ENCODE measurements at places on chromosomes 5 and 9.

DNA sequence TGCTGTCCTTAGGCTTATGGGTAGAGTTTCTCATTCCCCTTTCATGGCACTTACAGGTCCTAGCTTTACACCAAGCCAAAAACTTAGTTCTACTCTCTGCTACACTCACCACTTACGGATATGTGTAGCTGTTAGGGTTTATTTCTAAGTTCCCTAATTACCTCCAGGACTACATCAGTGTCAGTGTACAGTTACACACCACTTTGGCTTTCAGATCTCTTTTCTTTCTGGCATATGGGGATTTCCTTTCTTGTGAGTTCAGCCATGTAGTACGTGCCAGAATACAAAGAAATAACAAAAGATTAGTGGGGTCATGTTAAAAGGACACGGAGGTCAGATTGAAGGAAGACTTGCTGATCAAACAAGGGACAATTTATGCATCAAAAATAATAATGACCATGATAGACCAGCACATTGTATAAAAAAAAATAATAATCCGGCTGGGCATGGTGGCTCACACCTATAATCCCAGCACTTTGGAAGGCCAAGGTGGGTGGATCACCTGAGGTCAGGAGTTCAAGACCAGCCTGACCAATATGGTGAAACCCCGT, 41.8 kb downstream of the LYRM7 start:
- no peak for DNase-seq

DNA sequence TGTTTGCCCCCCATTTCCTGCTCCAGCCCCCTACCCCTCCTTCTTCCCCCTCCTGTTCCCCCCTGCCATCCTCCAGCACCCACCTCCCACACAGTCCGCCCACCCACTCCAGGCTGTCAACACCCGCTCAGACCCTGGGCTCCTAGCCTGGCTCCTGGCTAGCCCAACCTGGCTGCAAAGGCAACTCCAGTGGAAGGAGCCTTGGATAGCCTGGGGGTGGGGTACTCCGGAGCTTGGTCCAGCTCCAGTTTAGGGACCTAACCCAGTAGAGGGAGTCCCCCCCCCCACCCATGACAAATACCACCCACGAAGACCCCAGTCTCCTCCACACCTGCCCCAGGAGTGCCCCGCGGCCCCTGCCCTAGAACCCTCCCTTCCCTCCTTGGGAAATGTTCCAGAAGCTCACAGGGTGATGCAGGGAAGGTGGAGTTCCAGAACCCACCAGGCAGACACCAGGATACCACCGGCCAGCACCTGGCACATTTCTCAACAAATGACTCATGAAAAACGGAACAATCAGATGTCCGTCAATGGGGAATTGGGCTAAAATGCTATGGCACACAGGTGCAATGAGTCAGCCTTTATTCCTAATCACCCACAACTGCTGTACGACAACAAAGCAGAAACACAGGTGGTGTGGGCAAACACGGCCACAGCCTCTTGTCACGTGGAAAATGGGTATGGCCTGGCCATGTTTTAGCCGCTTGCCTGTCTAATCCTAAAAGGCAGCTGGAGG, 901 bp upstream of the SLC12A7 start:
- peak; percentile 96 for DNase-seq

DNA sequence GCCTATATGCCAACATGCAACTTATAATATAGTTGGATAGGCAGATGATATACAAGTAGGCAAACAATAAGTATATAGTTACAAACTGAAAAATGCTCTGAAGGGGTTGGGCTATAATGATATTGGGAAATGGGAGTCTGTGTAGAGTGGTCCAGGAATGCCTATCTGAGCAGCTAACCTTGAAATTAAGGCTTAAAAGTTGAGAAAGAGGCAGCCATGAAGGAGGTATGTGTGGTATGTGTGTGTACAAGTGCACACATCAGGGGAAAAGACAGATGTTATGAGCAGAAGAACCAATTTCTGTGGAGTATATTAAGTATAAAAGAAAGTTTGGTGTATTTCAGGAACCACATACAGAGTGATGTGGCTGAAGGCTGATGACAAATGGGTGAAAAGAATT, 154.9 kb upstream of the PAPPA start:
- no peak for DNase-seq

- no peak for DNase-seq
Measured at GRCh38 chr5:158511454-158511853, 588.3 kb downstream of the EBF1 start.

GRCh38 chr5:39100301-39100850, 26.2 kb upstream of the RICTOR start:
- no peak for DNase-seq

DNA sequence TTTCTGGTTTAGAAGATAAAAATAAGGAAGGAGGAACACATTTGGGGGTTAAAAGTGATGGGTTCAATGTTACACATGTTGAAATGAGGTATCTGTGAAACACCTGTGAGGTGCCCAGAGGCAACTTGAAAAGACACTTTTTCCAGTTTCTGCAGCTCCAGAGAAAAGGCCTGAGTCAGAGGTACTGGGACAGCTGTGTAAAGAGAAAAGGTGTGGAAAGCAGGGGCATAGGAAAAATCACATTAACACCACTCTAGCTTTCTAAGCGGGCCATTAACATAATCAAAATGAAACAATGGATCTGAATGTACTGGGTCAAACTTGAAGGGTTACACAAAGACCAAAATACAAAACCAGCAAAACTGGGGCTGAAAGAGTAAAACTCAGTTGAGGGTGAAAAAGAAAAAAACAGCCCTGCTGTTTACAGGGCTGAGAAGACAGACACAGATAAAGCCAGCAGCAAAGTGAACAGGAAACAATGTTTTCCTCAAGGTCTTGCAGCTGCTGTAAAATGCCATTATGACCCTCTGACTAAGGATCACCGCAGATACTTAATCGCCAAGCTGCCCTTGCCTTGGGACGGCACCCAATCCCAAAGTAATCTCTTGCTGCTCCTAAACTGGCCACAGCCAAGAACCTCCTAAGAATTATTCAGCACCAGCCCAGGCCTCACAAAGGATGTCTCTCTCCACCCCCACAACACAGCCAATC, 104.7 kb downstream of the DROSHA start:
- DNase-seq = no peak

GRCh38 chr9:114655689-114656088, 1.9 kb downstream of the TEX53 start:
- DNase-seq = no peak

GRCh38 chr5:13955896-13956295, 11.4 kb upstream of the DNAH5 start:
- no peak for DNase-seq

- DNase-seq = no peak
Measured at GRCh38 chr9:4084435-4084818, 215.4 kb downstream of the GLIS3 start.

- no peak for DNase-seq
Measured at GRCh38 chr9:37952731-37953130, 48.8 kb upstream of the SLC25A51 start.

DNA sequence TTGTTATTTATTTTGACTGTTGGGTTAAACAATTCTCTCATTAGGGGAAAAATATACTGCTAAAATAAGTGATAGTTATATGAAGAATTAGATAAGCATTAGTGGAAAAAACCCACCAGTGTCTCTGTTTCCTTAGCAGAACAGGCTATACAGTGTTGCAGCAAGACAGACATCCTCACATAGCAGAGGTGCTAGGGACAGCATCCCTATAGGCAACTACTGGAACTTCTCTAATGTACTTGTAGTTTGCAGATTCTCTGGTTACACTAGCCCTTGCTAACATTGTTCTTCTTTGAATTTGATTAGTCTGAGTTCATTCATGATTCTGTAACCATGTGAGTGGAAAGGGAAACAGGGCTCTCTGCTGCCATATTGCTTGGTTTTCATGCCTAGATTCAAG, 661.8 kb upstream of the RGMB start:
- DNase-seq = no peak

- no peak for DNase-seq
Measured at GRCh38 chr9:136208675-136209074, 3.7 kb upstream of the LHX3 start.

DNA sequence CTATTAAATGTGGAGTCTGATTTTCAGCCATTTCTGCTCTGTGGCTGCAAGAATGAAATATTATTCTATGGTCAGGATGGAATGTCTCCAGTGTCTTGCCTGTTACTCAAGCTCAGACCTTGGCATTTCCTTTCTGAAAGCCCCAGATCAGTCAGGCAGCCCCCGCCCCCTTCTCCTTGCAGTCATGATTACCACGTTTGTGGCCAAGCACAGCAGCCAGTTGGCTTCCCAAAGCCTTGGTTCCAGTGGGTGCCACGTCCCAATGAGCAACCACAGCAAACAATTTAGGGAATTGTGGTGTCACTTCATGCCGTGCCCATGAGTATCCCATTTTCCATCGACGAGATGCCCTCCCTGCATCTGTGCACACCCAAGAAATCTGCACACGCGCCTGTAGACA, 9.7 kb upstream of the OBP2A start:
- DNase-seq = no peak

GRCh38 chr5:107169867-107170266, 500.9 kb downstream of the EFNA5 start:
- DNase-seq = no peak

DNA sequence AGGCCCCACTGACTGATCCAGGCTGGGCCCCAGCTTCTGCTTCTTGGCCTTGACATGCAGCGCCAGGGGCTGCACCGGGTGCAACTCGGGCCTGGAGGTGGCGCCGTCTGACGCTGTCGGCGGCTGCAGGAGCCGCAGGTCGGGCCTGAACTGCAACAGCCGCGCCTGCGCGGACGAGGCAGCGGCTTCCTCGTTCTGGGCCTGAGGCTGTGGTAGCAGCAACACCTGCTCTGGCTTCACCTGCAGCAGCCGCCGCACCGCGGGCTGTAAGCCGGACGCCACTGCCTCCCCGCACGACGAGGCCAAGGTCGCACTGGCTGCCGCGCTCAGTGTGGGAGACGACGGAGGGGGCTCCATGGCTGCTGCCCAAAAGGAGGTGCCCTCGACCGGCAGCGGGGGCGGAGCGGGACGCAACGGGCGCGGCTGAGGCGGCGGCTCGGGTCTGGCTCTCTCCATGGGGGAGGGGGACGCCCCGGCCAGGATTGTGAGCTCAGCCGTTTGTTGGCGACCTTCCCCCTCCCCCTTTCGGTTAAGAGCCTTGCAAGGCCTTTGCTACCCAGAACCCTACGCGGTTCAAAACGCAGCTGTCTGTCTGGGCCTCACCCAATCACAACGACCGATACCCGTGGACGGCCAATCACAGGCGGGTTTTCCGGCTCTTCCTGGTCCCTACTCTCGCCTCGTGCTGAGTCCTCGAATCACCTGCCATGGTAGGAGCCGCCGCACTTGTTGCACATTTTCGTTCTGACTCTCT, 438 bp downstream of the SOX30 start:
- DNase-seq = no peak

GRCh38 chr5:95007921-95008597, 276.8 kb downstream of the MCTP1 start:
- no peak for DNase-seq

DNA sequence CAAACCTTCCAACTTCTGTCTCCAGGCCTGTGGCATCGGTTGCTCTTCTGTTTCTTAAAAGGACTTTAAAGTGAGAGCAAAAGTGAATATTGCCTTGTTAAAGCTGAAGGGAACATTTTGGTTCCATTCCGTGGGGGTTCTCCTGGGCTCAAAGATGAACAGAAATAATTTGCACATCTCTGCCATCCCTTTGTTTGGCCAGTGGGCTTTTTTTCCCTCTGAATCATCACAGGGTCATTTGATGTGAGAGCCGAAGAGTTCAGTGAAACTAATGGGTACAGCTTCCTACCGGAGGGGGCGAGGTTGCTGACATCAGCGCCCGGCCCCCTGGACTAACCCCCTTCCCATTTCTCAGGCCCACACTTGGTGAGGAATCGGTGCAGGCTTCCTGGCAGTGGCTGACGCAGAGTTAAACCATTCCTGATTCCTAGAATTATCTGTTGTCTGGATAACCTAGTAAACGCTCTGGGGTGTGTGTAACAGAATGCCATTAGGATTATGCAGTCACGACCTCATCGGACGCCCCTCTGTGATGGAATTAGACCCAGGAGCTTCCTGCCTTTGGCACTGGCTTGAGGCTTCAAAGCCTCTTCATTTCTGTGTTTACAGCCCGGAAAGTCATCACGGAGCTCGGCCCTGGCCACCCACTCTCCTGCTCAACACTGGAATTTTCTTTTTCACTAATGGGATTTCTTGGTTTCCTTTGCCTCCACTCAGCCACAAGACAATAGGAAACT, 61.6 kb upstream of the RPL26L1 start:
- peak; percentile 84 for DNase-seq

DNA sequence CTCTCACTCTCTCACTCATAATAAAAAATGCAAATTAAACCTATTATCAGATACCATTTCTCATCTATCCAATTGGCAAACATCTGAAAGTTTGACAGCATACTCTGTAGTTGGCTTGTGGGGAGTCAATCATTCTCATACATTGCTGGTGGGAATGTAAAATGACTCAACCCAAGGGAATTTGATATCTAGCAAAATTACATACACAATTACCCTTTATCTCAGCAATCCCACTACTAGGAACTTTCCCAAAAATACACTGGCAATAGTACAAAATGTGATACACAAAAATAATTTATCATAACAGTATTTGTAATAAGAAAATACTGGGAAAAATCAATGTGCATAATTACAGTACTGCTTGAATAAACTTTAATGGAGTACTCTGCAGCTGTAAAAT, 731.3 kb downstream of the DTWD2 start:
- no peak for DNase-seq

GRCh38 chr5:96478983-96479382, 45.9 kb upstream of the PCSK1 start:
- DNase-seq = no peak

- peak; percentile 79 for DNase-seq
Measured at GRCh38 chr5:1315709-1316587, 21.1 kb upstream of the TERT start.

DNA sequence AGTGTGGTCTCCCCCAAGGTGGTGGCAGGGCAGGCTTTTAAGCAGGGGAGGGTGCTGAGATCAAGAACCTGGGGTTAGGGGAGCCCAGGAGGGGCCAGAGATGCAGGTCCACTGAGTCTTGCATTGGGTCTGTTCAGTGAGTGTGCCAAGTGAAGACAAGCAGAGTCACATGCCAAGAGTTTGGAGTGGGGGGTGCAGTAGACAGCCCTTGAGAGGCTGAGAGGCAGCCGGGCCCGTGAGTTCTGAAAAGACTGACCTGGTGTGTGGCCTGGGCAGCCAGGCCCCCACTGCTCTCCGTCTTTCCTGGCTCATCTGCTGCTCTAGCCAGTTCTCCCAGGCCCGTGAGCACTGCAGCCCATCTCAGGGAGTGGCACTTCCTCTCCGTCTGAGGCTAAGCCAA, 120.0 kb downstream of the DAB2IP start:
- DNase-seq = no peak

DNA sequence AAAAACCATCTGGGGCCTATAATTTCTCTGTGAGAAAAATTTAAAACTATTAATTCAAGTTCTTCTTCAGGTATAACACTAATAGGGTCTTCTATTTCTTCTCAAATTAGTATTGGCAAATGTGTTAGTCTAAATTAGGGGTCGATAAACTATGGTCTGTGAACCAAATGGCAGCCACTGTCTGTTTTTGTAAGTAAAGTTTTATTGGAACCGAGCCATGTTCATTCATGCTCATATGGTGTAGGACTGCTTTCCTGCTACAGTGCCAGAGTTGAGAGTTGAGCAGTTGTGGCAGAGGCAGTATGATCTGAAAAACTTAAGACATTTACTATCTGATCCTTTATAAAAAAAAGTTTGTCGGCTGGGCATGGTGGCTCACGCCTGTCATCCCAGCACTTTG, 29.1 kb downstream of the SEC61B start:
- no peak for DNase-seq

- peak; percentile 67 for DNase-seq
Measured at GRCh38 chr5:135462304-135462703, 10.2 kb upstream of the TIFAB start.
